ENCODE measurements at places on chromosomes 13 and 19.

GRCh38 chr13:80215368-80215767 is 125.6 kb downstream of the SPRY2 start:
- DNase-seq: no peak

- DNase-seq: no peak
Observed at GRCh38 chr13:36293497-36293896, 4.1 kb downstream of the CCDC169 start.

DNA sequence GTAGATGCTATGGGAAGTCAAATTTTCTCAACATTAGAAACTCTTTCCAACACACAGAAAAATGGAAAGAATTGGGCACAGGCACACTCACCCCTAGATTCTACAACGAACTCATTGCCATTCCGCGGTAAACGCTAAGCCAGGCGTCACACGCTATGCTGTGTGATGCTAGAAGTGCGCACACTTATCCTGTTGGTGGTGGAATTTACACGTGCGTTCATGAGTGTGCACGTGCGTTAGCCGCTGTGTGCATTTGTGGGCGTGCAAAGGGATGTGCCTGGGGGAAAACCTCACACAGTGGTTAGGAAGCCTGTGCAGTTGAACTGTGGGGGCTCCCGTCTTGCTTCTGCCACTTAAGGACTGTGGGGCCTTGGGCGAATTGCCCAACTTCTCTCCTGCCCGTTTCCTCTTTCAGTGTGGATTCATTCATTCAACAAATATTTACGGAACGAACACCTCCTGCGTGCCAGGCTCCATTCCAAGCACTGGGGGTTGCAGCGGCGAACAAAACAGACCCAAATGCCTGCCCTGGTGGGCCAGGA is 7.7 kb downstream of the NFILZ start:
- no peak for DNase-seq

GRCh38 chr13:67184247-67184646 is 45.9 kb downstream of the PCDH9 start:
- DNase-seq: no peak

DNA sequence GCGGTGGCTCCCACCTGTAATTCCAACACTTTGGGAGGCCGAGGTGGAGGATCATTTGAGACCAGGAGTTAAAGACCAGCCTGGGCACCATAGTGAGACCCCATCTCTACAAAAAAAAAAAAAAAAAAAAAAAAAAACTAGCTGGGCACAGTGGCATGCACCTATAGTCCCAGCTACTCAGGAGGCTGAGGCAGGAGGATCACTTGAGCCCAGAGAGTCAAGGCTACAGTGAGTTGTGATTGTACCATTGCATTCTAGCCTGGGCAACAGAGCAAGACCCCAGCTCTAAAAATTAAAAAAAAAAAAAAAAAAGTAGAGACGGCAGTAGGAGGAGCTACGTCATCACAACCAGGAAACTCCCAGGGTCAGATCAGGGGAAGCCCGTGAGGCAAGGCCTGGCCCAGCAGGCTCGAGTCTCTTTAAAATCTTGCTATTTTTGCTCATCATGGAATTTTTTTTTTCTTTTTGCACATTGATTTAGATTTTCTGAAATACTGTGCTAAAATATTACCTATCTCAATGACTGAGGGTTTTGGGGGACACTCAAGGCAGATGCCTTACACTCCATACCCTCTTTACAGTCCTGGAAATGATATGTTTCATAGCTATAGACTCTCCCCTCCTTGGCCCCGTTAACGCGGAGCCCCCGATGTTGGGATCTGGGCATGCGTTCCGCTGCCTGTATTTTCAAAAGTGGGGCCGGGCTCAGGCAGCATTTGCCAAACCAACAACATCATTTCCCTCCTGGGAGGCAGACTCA is 44.4 kb upstream of the USE1 start:
- no peak for DNase-seq

DNA sequence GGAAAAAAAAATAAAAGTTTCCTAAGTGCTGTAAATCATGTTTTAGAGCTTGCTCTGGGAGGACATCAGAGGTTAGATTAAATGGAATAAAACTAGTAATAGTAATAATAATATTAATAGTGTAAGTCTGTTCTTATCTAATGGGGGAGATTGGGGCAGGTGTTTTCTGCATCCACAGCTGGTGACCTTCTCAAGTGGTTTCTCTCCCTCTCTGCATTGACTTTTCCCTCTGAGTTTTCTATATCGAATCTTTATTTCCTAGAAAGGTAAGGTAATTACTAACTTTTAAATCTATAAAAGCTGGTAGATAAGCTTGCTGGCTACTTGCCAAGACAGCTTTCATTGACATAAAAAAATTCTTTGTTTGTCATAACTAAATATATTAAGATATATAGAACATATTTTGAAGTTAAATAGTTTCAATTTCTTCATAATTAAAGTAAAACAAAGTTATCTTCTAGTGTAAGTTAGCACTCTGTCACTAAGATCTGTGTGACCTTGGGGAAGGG is 49.6 kb upstream of the DIAPH3 start:
- DNase-seq: no peak

DNA sequence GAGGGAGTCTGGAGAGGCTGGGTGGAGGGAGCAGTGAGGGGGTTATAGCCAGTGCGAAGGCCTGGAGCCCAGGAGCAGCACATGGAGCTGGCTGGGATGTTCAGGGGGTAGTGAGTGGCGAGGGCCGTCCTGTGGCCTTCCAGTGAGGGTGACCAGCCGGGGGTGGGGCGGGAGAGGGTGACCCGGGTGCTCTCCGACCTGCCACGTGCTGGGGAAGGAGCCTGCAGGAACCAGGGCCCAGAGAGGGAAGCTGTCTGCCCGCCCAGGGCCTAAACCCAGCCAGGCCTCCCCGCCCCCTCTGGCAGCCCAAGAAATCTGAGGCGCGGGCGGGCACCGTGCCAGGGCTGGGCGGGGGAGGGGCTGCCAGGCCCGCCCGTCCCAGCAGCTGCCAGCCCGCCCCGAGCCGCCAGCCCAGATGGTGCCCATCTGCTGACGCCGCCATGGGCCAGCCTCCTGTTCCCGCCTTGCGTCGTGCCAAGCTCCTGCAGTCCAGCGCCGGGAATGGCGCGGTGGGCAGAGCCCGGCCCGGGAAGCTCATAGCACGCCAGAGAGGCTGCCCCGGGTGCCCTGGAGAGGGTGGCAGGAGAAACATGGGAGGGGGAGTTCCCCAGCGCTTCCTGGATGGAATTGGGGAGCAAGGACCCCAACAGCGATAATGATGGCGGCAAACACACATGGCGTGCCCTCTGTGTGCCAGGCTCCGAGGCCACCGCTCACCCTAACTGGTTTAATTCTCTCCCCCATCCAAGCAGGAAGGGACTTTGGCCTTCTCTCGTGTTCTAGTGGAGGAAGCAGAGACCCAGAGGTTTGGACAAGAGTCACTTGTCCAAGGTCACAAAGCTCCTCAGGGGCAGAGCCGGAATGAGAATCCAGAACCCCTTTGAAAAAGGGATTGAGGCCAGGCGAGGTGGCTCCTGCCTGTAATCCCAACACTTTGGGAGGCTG is 21.5 kb downstream of the NFIC start:
- no peak for DNase-seq

- no peak for DNase-seq
Observed at GRCh38 chr13:63110466-63110865, 1694.8 kb upstream of the PCDH20 start.

- no peak for DNase-seq
Observed at GRCh38 chr13:36919171-36919832, 736 bp downstream of the SMAD9 start.

- DNase-seq: no peak
Observed at GRCh38 chr13:102376318-102376717, 25.5 kb downstream of the FGF14 start.

- DNase-seq: no peak
Observed at GRCh38 chr13:52760077-52760476, 20.5 kb upstream of the CNMD start.

DNA sequence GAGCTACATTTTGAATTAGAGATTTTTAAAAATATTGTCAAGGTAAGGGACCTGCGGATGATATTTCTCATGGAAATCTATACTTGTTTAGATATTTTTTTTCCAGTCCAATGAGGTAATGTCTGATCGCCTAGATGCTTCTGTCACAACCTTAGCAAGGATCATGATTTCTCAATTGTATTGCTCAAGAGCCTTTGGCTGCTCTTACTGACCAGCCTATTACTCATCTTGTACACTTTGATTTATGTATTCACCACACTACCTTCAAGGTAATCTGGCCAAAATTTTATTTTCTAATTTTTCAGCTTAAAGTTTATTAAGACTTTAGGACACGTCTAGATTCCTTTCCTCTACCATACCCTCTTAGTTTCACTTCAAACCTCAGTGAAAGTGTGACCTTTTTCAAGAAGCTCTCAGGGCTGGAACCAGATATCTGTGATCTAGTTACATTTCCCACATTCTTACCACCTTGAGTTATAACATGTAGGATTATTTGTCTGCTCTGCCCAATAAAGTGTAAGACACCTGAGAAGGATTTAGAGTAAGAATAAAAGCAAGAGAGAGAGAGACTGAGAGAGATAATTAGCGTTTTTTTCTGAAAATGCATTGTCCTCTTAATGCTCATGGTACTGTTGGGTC is 197.1 kb downstream of the ITGBL1 start:
- DNase-seq: no peak

DNA sequence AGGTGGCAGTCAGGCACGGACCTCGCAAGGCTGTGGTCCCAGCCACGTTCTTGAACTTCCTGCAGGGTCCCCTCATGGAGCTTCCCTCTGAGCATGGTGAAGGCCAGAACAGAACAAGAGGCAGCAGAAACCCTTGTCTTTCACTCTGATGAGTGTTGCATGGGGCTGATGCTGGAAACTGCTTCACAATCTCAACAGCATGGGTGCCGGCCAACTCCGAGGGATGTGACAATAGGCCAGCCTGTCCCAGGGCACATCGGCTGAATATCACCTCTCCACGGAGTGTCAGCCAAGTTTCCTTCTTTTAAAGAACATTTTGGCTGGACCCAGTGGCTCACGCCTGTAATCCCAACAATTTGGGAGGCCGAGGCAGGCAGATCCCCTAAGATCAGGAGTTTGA is 173.9 kb downstream of the FOXO1 start:
- DNase-seq: no peak

DNA sequence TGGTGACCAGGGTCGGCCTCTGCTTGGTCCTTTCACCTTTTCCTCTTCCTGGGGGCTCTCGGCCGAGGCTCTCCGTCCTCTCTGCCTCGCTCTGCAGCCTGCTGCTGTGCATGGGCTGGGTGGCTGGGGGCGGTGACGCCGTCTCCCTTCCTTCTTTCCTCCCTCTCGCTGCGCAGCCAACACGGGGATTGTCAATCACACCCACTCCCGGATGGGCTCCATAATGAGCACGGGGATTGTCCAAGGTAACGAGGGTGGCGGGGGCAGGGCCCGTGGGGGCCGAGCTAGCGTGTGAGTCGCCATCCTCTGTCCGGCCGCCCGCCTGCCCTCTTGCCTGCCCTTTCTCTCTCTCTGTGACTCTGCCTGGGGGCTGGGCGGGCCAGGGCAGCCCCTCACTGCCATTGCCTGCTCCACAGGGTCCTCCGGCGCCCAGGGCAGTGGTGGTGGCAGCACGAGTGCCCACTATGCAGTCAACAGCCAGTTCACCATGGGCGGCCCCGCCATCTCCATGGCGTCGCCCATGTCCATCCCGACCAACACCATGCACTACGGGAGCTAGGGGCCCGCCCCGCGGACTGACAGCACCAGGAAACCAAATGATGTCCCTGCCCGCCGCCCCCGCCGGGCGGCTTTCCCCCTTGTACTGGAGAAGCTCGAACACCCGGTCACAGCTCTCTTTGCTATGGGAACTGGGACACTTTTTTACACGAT is 7.1 kb downstream of the YIPF2 start:
- no peak for DNase-seq

DNA sequence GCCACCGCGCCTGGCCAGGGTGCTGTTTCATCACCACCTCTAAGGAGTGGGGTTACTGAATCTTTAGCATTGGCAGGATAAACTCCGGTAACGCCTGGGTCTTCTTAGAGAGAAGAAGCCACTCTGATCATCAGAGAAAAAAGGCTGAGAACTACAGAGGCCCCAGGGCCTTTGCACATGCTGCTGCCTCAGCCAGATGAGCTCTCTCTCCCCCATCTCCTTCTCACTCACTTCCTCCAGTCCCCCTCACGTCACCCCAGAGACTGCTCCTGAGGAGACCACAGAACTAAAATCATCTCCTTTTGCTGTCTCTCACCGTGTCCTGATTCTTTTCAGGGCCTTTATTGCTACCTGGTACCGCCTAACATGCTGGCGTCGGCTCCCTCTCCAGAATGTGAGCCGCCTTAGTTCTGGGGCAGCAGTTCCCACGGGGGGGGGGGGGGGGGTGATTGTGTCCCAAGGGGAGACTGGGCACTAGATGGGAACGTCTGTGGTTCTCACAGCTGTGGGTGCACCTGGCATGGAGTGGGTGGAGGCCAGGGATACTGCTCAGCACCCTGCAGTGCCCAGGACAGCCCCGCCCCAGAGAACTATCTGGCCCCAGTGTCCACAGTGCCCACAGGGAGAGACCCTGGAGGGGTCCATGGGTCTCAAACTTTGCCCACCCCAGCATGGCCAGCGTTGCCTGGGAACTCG is 5.1 kb upstream of the DIRAS1 start:
- no peak for DNase-seq

DNA sequence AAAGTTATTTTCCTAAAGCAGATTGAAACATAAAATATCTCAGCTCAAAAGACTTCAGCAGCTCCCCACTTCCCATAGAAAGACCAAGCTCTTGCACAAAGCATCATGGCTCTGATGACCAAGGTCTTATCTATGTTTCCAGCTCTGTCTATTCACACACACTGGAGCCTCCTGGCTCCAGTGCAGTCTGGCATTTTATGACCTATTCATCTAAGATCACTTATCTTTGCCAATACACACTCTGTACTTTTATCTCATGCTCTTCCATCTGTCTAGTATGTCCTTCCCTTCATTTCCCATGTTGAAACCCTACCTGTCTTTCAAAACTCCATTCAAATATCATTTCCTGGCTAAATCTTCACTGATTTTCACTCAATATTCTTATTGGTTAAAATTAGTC is 74.4 kb downstream of the FGF9 start:
- DNase-seq: no peak
